Mononuclear cell (primary cell): ENCODE measurements at places on chromosomes 2 and 18. TPM values are rescaled to one million over a fixed set of nuclear protein-coding genes. Genes with fewer than 3 reads are reported as not detected.

ZNF804A gene
- total RNA-seq: 0.73 TPM

COPS7B gene
- total RNA-seq: 13.6 TPM

CCL20 gene
- total RNA-seq: 130 TPM

IL1R2 gene
- total RNA-seq: 1.4 TPM

ASB18 gene
- total RNA-seq: not detected

TLX2 gene
- 0.10 TPM for total RNA-seq

SLC38A11 gene
- total RNA-seq: 4.3 TPM

ESPNL gene
- total RNA-seq: 0.10 TPM

WIPF1 gene
- 126 TPM for total RNA-seq

GTF2A1L gene
- total RNA-seq: not detected

ZNF638 gene
- total RNA-seq: 157 TPM

ING5 gene
- 38.5 TPM for total RNA-seq
